CD4-positive, alpha-beta T cell (primary cell): ENCODE measurements at places on chromosomes 3 and 15.
A peak's percentile ranks its signal among the peaks of the same experiment; 100 is the strongest.

GRCh38 chr3:178907081-178907480 lies 164.5 kb downstream of the ZMAT3 start:
- DNase-seq = no peak

DNA sequence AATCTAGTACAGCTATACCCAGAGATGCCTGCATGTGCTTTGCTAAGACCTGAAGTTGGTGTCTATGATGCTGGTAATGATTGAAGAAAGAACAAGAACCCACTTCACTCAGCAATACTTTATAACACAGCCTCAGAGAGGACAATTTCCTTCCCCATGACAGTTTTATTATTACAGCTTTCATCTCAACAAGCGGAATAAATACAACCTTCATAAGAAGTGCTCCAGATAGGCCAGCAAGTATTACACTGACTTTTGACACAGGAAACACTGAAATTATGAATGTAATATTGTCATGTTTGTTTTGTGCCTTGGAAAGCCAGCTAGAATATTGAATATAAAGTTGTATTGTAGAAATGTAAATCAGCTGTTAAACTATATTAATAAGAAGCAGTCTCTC lies 557.4 kb upstream of the ARPP21 start:
- no peak for DNase-seq

- DNase-seq = no peak
These were observed 31.2 kb downstream of the RFTN1 start for GRCh38 chr3:16482194-16482769.

DNA sequence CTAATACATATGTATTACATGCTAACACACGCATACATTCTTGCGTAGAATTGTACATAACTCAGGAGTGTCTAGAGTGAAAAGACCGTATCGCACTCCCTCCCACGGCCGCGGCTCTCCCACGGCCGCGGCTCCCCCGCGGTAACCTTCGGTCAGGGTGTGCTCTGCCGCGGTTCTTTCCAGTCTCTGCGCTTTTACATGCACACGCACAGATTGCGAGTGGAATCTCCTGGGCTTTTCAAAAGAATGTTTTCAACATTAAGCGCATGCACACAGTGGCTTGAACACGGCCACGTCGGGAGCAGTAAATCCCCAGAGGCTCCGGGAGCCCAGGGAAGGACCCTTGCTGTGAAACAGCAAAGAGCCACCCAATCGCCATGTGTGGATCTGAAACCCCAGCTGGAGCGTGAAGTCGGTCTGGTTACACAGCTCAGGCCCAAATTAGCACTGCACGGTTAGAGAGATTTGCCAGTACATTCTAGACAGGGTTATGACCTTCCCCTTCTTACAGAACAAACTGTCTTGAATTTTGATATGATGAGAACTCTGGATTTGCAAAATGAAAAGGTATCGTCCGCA lies 805 bp upstream of the RGMA start:
- no peak for DNase-seq

- DNase-seq = no peak
These were observed 14.5 kb downstream of the TKT start for GRCh38 chr3:53240989-53241972.

DNA sequence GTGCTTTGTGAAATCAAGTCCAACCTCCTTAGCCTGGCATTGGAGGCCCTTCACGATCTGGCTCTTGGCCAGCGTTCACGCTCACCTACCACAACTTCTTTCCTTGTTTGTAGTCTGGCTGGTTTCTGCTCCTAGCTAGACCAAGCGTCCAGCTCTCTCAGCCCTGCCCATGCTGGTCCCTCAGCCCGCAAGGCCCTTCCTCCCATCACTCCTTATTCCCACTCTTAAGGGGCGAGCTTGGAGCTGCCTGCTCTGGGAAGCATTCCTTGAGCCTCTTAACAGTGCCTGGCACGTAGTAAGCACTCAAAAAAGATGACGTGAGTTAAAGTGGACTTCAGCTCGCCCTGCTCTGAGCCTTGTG lies 8.7 kb downstream of the SLC6A6 start:
- no peak for DNase-seq

GRCh38 chr3:34851137-34851536 lies 788.2 kb upstream of the ARPP21 start:
- DNase-seq = no peak

DNA sequence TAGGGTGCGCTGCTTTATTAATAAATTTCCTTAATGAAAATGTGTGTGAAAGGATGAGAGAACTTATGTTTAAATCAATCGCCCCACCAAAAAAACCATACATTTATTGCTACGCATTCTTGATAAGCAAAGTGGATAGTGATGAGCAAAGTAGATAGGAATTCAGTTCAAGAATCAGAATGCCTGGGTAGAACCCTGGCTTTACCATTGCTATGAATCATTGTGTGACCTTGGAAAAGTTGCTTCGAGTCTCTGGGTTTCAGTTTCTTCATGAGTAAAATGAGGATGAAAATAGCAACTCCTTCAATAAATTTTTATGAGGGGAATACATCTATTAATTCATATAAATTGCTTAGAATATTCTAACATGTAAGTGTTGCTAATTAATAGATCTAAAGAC lies 2.6 kb upstream of the ALCAM start:
- DNase-seq = no peak

DNA sequence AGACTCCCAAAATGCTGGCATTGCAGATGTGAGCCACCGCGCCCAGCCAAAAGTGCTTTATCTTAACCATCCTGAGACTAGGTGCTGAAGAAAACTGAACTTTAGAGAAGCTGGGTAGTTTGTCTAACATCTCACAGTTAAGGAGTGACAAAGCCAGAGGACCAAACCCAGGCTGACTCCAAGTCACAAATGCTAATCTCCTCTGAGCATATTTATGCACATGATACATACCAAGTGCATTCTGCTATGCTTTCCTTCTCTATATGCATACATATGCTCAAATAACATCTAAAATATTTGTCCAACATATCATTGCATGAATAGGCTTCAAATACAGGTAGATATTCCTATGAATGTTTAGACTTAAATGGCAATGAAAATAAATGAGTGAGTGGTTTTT lies 256.9 kb downstream of the CTNNB1 start:
- DNase-seq = no peak

- DNase-seq = no peak
These were observed 228.4 kb downstream of the ITPR1 start for GRCh38 chr3:4721511-4721911.

DNA sequence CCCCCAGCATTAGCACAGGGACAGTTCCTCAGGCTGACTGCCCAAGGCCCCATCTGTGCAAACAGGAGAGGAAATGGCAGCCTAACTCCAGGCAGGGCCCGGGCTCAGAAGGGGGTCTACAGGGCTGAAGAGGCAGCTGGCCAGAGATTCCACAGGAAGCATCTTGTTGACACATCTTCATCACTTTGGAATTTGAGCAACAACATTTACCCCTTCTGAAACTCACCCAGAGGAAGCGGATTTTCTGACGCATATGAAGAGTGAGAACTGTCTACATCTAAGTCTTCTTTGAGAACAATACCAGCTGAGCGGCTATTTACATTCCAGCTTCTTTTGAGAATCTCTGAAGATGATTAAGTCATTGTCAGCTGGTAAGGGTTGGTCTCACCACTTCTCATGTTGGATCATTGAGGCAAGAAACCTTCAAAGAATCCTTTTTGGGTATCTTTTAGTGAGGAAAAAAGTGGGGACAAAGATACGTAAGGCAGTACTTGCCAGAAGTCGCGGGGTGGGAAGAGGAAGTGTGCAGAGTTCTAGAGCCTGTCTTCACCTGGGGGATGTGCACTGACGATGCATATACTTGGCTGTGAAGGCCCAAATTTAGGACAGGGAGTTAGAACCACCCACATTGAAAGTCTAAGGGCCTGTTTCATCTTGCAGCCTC lies 25.4 kb upstream of the SRP14 start:
- DNase-seq = no peak

- no peak for DNase-seq
These were observed 40.4 kb upstream of the RAB6B start for GRCh38 chr3:133935843-133936769.

DNA sequence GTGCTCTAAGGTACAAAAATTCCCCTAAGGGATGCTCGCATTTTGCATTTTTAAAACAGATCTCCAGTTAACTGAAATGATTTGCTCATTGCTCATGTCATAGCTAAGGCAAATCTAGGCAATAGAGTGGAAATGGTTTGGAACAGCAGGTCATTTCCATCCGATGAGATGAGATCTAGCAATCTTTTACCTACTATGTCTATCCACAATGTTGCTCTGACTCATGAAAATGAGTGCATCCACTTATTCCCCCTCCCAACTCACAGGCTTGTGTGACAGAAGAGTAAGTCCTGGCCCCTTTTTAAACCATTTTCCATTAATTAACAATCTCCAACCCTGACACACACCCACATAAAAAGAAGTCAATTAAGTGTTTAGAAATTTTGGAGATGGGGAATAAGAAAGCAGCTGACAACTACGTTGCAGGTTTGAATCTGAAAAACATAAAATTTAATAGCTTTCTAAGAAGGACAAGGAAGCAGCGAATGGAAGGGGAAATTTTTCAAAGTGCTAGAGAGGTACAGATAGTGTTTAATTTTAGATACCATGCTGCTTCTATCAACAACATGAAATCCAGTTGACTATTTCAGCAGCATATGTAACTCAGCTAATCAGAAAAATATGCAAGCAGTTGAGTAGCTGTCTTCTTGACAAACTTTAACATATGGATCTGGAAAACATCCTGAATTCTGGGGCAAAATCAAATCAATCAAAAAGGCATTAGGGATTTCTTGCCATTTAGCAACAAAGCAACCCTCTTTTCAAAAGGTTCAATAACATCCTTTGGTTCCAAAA lies 112.0 kb downstream of the TMCO5A start:
- DNase-seq = no peak

DNA sequence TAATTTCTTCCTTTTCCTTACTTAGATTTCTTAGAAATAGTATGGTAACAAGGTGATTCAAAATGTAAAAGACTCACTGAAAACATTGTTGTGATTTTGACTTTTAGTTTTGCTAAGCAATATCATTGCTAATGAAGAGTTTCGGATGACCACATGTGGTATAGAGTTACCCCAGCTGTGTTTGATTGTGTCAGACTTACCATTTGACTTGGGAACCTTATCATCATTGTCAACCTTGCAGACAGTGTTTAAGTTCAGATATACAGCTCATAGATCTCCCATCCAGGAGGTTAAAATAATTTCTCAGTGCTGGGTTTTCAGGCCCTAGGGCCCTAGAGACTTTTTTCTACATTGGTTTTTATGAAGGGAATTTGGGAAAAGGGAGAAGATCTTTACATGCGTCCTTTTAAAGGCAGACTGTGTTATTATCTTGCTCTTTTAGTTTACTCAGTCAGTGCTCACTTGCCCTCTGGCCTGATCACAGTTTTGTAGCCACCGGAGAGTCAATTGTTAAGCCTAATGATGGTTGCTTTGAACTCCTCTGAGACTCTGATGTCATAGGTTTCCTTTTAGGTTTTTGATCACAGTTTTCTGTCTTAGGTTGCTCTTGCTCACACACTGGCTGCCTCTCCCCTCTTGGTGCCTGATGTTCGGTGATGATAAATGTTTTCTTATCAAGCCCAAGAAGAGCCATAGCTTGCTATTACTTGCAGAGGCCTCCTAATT lies 133.5 kb upstream of the ZPLD1 start:
- no peak for DNase-seq

GRCh38 chr3:178624276-178624675 lies 88.0 kb downstream of the KCNMB2 start:
- no peak for DNase-seq

GRCh38 chr15:73436613-73437012 lies 6.4 kb upstream of the REC114 start:
- DNase-seq = no peak

- DNase-seq = no peak
These were observed 116.2 kb upstream of the CHRM5 start for GRCh38 chr15:33852094-33852493.

DNA sequence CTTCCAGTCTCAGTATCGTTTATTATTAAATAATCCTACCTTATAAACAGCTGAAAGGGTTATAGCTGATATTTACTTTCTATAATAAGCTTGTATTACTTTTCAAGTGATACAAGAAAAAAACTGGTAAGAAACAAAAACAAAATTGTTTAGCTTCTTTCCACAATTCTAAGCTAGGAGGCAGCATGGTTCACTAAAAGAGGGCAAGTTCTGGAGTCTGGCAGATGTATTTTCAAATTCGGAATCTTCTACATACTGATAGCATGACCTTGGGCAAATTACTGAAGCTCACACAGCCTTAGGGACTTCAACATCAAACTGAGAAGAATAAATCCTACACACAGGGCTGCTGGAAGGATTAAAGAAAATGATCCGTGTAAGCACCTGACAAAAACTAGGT lies 15.4 kb downstream of the C15orf62 start:
- DNase-seq = no peak

DNA sequence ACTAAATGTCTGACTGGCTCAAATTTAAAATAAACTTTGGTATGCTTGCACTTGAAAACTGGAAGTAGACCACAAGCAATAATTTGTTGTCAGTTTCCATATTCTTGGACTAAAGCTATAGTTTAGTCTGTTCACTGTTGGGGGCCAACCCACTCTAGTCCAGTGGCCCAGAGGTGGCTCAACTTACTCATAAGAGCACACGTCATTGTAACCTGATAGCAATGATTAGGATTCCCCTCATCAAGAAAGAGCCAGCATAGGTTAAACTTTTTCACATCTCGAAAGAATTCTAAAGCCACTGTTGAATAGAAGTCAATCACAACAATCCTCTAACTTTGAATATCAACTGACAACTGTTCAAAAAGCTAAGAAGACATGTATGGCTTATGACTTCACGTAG lies 147.0 kb downstream of the MEIS2 start:
- no peak for DNase-seq

DNA sequence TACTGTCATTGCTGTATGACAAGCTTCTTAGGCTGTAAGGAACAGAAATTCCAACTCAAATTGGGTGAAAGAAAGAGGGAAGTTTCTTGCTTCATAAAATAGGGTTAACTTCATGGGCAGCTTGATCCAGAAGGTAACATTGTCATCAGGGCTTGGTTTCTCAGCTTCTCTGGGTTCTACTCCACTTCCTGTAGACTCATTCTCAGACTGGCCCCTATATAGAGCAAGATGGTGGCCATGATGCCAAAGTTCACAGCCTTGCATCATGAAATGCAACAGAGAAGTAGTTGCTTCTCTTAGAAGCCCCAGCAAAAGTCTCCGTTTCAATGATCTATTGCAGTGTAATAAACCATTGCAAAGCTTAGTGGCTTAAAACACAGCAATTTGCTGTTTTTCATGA lies 33.6 kb downstream of the TMEM40 start:
- DNase-seq = no peak

GRCh38 chr15:59688423-59688781 lies 718 bp downstream of the BNIP2 start:
- peak; percentile 1 for DNase-seq
